ENCODE measurements at places on chromosomes 6 and 20. TPM values are rescaled to one million over a fixed set of nuclear protein-coding genes. Genes with fewer than 3 reads are reported as not detected.

The CSTF1 gene
- total RNA-seq = 33.8 TPM

The OARD1 gene
- total RNA-seq = 50.1 TPM

The MTFR2 gene
- 4.0 TPM for total RNA-seq

The NOX3 gene
- not detected for total RNA-seq

The SMLR1 gene
- not detected for total RNA-seq

The ENPP5 gene
- total RNA-seq = 0.68 TPM

The JAG1 gene
- total RNA-seq = not detected

The SDC4 gene
- total RNA-seq = not detected

The SOX18 gene
- total RNA-seq = not detected

The COL10A1 gene
- total RNA-seq = not detected

The STMND1 gene
- not detected for total RNA-seq

The ELOVL4 gene
- total RNA-seq = 0.10 TPM

The SLC35A1 gene
- total RNA-seq = 15.6 TPM

The GJA1 gene
- total RNA-seq = not detected

GRCh38 chr20:19232997-19233794 lies 20.8 kb downstream of the SLC24A3 start:
- DNase-seq = no peak

DNA sequence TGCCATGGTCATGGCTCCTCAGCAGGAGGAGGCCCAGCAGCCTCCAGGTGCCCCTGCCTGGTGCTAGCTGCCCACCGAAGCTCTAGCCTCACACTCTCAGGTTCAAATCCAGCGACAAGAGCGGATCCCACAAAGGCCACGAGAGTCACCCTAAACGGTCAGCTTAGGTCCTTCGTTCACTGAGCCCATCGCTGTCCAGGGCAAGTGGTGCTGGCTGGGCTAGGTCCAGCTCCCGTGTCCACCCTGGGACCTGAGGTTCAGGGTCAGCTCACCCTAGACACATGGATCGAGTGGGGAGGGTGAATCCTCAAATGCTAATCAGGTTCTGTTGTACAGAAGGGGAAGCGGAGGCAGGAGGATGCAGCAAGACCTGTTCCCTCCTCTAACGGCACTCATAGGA lies 171.9 kb upstream of the SULF2 start:
- no peak for DNase-seq

GRCh38 chr6:10307476-10307875 lies 107.4 kb downstream of the TFAP2A start:
- DNase-seq = no peak

DNA sequence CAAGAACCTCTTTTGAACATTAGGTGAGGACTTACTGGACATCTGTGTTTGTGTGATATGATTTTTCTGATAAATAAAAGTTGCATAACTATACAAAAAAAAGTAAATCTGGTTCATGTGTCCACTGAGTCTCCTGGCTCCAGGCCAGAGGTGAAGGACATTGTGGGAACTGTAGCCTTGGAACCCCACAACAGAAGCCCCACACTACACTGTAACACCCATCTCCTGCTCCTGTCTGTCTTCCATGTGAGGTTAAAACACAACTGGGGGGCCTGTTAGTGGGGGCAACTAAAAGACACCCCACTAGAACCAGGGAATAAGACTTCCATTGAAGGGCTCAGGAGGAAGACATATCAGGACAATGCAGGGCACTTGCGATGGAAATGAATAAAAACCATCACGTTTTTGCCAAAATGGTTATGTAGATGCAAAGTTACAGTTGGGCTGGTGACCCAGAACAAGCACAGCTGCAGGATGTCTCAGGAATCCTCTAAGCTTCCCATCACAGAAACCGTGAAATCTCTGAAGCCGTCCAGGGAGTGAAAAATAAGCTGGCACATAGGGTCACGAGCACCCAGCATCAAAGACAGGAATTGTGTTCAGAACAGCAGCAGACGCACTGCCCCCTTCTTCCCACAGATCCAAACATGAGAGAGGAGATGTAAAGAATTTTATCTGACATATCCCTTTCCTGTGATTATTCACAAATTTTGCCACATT lies 36.7 kb upstream of the PCSK2 start:
- DNase-seq = no peak

GRCh38 chr6:140068801-140069200 lies 694.4 kb upstream of the CITED2 start:
- DNase-seq = no peak

DNA sequence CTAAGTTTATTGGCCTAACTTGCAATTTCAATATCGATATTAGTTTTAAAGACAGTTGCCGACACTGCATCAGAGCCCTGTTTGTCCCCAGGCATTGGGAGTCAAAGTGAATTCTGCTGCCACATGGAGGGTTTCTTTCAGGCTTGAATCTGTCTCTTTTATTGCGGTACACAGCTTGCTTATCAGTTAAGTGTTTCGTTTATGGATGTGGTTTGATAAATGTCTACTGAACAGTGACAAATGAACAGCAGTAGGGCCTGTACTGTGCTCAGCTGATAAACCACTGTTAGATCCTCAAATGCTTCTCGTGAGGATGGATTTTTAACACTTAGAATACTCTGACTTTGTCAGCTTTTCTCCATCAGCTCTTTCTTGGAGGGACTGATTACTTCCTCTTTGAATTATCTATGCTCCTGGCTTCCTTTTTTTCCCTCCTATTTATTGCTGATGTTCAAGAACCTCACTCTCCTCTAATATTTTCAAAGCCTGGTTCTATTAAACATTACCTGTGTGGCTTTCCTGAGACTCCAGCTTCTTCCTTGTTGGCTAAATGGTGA lies 240.8 kb downstream of the PLCB1 start:
- no peak for DNase-seq

- no peak for DNase-seq
Measured at GRCh38 chr20:38663660-38664059, 60.6 kb upstream of the SLC32A1 start.

DNA sequence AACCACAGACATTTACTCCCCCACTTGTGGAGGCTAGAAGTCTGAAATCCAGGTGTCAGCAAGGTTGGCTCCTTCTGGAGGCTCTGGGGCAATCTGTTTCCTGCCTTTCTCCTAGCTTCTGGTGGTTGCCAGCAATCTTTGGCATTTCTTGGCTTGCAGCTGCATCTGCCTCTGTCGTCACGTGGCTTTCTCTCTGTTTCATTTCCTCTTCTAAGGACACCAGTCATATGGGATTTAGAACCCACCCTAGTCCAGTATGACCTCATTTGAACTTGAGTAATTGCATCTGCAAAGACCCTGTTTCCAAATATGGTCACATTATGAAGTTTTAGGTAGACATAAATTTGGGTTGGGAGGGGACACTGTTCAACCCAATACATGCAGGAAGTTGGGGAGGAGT lies 56.2 kb upstream of the EPB41L1 start:
- DNase-seq = peak; percentile 82

GRCh38 chr6:47743744-47744143 lies 38.1 kb upstream of the OPN5 start:
- no peak for DNase-seq

- DNase-seq = no peak
Measured at GRCh38 chr20:53917145-53918019, 153.0 kb downstream of the BCAS1 start.

GRCh38 chr20:41261260-41261659 lies 56.3 kb downstream of the ZHX3 start:
- DNase-seq = no peak

DNA sequence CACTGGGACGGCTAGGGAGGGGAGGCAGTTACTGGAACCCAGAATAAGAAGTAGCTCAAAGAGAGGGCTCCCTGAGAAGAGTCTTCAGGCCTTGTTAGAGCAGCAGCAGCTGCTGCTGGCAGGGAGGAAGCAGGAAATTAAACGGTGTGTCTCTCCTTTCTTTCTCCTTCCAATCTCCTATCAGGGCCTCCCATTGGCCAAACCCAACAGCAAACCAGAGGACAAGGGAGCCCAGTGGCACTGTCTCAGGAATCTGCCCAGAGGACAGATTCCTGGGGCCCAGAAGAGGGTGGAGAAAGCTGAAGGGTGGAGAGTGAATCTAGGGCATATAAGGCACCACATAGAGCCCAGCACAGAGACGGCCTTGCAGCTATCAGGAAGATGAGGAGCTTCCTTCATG lies 10.2 kb downstream of the BTN3A1 start:
- DNase-seq = no peak

GRCh38 chr6:164296411-164296810 lies 881.9 kb downstream of the QKI start:
- DNase-seq = no peak

GRCh38 chr6:475314-475713 lies 83.8 kb downstream of the IRF4 start:
- DNase-seq = no peak

DNA sequence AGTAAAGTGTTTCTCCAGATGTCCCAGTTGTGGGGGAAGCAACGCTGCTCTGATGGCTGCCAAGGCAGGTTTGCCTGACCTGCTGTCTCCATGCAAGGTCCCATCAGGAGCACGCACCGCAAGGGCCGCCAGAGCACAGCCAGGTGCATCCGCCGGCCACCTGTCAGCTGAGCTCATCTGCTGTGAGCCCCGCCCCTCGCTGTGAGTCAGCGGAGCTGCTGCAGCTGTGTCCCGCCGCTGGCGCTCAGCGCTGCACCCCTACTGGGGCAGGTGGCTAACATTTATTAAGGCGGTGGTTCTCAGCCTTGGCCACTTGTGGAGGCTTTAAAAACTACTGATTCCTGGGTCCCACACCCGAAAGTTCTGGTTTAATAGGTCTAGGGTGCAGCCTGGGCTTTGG lies 225.7 kb downstream of the UST start:
- DNase-seq = peak; percentile 83

DNA sequence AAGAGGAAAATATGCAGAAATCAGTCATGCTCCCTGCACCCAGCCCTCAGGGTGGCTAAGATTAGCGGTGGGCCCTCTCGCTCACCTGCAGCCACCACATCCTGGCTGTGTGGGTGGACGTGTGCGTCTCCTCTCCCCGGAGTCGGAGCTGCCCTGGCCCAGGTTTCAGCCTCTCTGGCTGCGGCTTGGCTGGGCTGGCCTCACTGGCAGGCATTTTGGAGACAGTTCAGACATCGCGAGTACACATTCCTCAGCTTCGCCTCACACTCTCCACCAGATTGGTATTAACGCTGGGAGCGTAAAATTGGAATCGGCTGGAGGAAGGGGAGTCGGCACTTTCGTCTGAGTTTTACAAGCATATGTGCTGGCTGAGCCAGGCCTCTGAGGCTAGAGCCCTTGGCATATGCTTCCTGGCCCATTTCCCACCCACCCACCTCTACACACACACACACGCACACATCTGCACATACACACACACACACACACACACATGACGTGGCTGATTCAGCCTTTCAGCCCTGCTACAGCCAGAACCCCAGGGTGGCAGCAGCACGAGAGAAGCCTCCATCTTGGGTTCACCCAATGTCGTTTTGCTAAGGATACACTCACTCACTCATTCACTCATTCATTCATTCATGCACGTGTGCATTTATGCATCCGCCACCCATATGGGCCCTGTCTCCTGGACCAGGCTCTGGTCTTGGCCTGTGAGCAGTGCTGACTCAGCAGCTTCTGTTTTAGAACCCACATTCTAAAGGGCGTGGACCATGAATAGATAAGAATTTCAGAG lies 42.9 kb downstream of the BCAS4 start:
- no peak for DNase-seq

- no peak for DNase-seq
Measured at GRCh38 chr6:112935402-112936078, 588.4 kb downstream of the RFPL4B start.

GRCh38 chr6:30325150-30325872 lies 1.4 kb upstream of the TRIM39 start:
- no peak for DNase-seq

GRCh38 chr6:7697820-7698623 lies 27.9 kb upstream of the BMP6 start:
- DNase-seq = peak; percentile 62

GRCh38 chr6:109059571-109060021 lies 35.0 kb downstream of the SESN1 start:
- peak; percentile 28 for DNase-seq

GRCh38 chr6:7115543-7116231 lies 7.9 kb downstream of the RREB1 start:
- DNase-seq = no peak

DNA sequence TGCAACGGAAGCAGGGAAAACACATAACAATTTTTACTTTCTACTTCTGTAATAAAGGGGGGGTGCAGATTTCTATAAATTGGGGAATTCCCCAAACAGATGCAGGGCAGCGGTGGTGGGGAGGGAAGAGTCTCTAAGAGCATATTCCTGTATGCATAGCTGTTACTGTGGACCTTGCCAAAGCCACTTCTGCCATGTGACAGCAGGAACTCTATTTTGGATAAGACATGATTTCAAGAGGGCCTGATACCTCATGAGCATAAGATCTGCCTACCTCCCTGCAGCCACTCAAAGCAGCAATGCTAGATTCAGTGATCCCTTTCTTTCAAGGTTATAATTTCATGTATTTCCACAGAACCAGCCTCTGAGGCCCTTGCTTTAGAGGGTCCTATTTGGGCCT lies 86.2 kb upstream of the CNKSR3 start:
- DNase-seq = no peak

GRCh38 chr20:21353236-21353635 lies 44.1 kb downstream of the NKX2-4 start:
- DNase-seq = no peak

- DNase-seq = no peak
Measured at GRCh38 chr20:51042657-51043247, 19.8 kb upstream of the KCNG1 start.

GRCh38 chr6:34190504-34191122 lies 44.7 kb upstream of the GRM4 start:
- DNase-seq = no peak

DNA sequence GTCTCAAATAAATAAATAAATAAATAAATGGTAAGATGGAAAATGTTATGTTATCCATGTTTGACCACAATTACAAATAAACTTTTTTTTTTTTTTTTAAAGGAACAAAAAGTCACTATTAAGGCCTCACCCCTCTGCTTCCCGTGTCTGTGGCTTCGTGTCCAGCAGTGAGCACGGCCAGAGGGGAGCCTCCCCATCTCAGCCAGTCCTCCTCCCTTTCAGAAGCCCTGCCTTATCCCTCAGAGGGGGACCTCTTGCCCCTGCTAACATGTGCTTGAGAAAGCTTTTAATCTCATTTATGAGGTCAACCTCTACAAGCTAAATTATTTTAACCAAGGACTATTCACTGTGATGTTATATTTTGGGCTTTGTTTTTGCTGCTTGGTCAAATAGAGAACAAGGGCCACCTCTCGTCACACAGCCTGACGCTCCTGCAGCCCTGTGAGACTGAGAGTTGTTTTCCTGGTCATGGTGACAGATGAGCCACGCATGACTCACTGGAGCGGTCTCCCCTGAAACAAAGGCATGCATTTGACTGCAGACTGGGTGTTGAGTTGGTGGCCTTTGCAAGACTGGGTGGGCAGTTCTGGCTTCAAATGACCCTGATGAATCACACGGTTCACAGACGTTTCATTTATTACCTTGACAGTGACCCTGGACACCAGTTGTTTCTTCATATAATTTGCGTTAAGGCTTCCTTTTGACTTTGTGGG lies 131.8 kb downstream of the TIAM2 start:
- DNase-seq = no peak

- DNase-seq = no peak
Measured at GRCh38 chr6:28280595-28281287, 631 bp upstream of the PGBD1 start.
